ENCODE measurements at places on chromosomes 5 and 9.

DNA sequence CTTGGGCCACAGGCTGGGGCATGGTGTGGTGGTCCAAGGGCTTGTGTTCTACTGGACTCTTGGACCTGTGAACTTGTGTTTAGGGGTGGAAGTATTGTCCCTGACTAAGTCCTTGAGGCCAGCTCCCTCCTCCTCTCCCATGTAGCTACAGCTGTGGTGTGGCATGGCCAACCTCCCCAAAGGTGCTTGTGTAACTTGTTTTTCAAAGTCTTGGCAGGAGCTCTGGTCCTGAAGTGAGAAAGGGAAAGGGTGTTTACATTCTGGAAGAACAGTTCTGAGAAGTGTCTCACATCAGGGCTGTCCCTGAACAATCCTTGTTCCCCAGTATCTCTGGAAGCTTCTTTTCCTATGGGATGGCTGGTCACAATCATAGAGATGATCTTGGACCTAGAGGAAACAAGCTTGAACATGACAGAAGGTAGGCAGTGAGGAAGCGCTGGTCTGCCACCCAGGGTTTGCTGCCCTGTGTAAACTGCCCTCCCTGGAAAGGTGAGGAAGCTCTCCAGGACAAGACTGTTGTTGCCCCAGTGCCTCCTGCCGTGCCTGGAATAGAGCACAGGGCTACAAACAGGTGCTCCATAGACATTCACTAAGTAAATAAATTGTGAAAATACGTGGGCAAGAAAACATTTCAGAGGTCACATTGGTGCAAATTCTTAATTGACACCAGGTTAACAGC, 64.6 kb upstream of the KLF9 start:
- no peak for DNase-seq

- DNase-seq: no peak
Observed at GRCh38 chr5:146051678-146052077, 53.7 kb downstream of the PLAC8L1 start.

DNA sequence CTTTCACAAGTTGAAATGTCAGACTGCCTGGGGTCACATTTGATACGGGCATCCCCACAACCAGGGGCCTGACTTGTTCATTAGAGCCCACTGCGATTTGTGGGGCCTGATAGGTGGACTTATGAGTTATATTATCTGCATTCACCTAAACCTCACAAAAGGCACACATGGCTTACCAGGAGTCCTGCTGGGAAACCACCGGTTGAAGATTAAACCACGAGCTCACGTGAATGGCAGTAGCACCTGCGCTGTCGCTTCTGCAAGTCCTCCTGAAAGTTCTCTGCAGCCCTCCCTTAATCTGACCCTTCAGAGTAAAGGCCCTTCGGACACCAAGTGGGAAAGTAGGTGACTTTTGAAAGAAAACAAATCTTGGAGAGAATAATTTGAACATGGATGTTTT, 68.9 kb downstream of the PPIC start:
- no peak for DNase-seq

- no peak for DNase-seq
Observed at GRCh38 chr9:124595743-124596142, 88.5 kb upstream of the NR5A1 start.

DNA sequence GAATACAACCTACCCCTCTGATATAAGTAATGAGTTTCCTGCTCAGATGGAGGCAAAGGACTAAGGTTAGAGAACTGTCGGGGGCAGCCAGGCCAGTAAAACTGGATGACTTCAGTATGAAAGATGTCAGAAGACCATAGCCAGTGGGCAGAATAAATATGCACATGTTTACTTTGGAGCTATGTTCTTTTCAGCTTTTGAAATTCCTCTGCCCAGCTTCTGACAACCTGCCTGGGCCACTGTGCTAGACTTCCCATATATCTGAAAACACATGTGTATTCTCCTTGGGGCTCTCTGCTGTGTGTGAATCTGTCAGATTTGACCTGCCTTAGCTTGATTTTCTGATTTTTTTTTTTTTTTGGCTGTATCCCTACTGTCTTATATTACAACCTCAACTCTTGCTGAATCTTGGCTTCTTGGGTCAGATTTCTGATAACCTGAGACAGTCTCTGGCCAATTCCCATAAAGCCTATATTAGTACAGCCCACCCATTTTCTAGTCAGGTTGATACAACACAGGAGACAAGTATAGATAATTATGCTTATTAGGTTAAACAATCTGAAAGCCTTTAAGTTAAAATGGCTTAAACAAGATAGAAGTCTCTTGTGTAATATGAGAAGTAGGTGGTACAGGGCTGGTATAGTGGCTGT, 76.6 kb upstream of the PRLR start:
- DNase-seq: no peak

Data from brain (organoid and tissue), 16 donors.